HepG2 (cell line): ENCODE measurements at places on chromosomes 4 and X. TPM values are rescaled to one million over a fixed set of nuclear protein-coding genes. Genes with fewer than 3 reads are reported as not detected.

PDLIM3 gene
- 14.0 and 14.8 TPM in 2 replicates for polyA plus RNA-seq

SSX2B gene
- polyA plus RNA-seq: not detected in 2 replicates

RBMXL3 gene
- not detected in 2 replicates for polyA plus RNA-seq

HHIP gene
- not detected in 2 replicates for polyA plus RNA-seq

UNC5C gene
- not detected in 2 replicates for polyA plus RNA-seq

CAPN6 gene
- polyA plus RNA-seq: 0.01 TPM in 1 of 2 replicates, not detected in the other

TECRL gene
- not detected in 2 replicates for polyA plus RNA-seq

GAGE12E gene
- not detected in 2 replicates for polyA plus RNA-seq

DRD5 gene
- not detected in 2 replicates for polyA plus RNA-seq

CXorf49B gene
- polyA plus RNA-seq: not detected in 2 replicates

L1CAM gene
- polyA plus RNA-seq: 2.0 and 5.0 TPM in 2 replicates

SEC24B gene
- polyA plus RNA-seq: 27.3 and 39.0 TPM in 2 replicates

DGKK gene
- polyA plus RNA-seq: 6.2 and 11.0 TPM in 2 replicates

COL4A6 gene
- 4.5 and 7.1 TPM in 2 replicates for polyA plus RNA-seq

NSUN7 gene
- polyA plus RNA-seq: 0.05 and 0.07 TPM in 2 replicates

MAGEA8 gene
- 0.07 TPM in 1 of 2 replicates, not detected in the other for polyA plus RNA-seq

FAM47A gene
- polyA plus RNA-seq: not detected in 2 replicates

ATP1B4 gene
- not detected in 2 replicates for polyA plus RNA-seq

STPG2 gene
- polyA plus RNA-seq: not detected in 2 replicates

DCAF4L1 gene
- polyA plus RNA-seq: 0.03 and 0.05 TPM in 2 replicates

YIPF7 gene
- 0.12 TPM in 1 of 2 replicates, not detected in the other for polyA plus RNA-seq

ATP2B3 gene
- polyA plus RNA-seq: not detected in 2 replicates

SSX4B gene
- polyA plus RNA-seq: not detected in 2 replicates

ODAPH gene
- polyA plus RNA-seq: 0.50 TPM in 1 of 2 replicates, not detected in the other

ARMCX6 gene
- 16.0 and 23.3 TPM in 2 replicates for polyA plus RNA-seq

MAP7D2 gene
- 7.2 and 9.6 TPM in 2 replicates for polyA plus RNA-seq

TLR6 gene
- 0.18 and 0.33 TPM in 2 replicates for polyA plus RNA-seq

CXCL3 gene
- not detected in 2 replicates for polyA plus RNA-seq

PRDM5 gene
- not detected in 2 replicates for polyA plus RNA-seq

CFP gene
- polyA plus RNA-seq: 0.01 TPM in 1 of 2 replicates, not detected in the other

CXCL10 gene
- not detected in 2 replicates for polyA plus RNA-seq

ADGRL3 gene
- polyA plus RNA-seq: 0.03 and 0.05 TPM in 2 replicates

ANKRD50 gene
- polyA plus RNA-seq: 2.4 and 2.9 TPM in 2 replicates

CFAP99 gene
- 0.07 TPM in 1 of 2 replicates, not detected in the other for polyA plus RNA-seq

PTPN13 gene
- polyA plus RNA-seq: not detected in 2 replicates

OPRPN gene
- not detected in 2 replicates for polyA plus RNA-seq

PRSS12 gene
- polyA plus RNA-seq: 0.03 TPM in 1 of 2 replicates, not detected in the other

MGAT4D gene
- not detected in 2 replicates for polyA plus RNA-seq

NPY1R gene
- polyA plus RNA-seq: not detected in 2 replicates

FAM9B gene
- not detected in 2 replicates for polyA plus RNA-seq

STK32B gene
- polyA plus RNA-seq: not detected in 2 replicates

MAGEC1 gene
- polyA plus RNA-seq: not detected in 2 replicates

TMEM131L gene
- 2.2 and 2.8 TPM in 2 replicates for polyA plus RNA-seq

SMIM31 gene
- polyA plus RNA-seq: not detected in 2 replicates

NONO gene
- polyA plus RNA-seq: 552 and 605 TPM in 2 replicates

ATP11C gene
- polyA plus RNA-seq: 8.3 and 8.5 TPM in 2 replicates

RXFP1 gene
- not detected in 2 replicates for polyA plus RNA-seq

REPS2 gene
- 0.05 and 0.09 TPM in 2 replicates for polyA plus RNA-seq

CENPVL1 gene
- polyA plus RNA-seq: not detected in 2 replicates

VSIG4 gene
- polyA plus RNA-seq: not detected in 2 replicates

CFAP47 gene
- not detected in 2 replicates for polyA plus RNA-seq

SPANXD gene
- polyA plus RNA-seq: not detected in 2 replicates

ZDHHC15 gene
- polyA plus RNA-seq: 0.09 and 0.20 TPM in 2 replicates

EDA gene
- 10.7 and 11.2 TPM in 2 replicates for polyA plus RNA-seq

SPANXA2 gene
- polyA plus RNA-seq: not detected in 2 replicates

SSX2 gene
- polyA plus RNA-seq: not detected in 2 replicates
